ENCODE measurements at places on chromosomes 3 and 15. TPM values are rescaled to one million over a fixed set of nuclear protein-coding genes. Genes with fewer than 3 reads are reported as not detected.

GRCh38 chr3:78569804-78570203 lies 1198.0 kb downstream of the ROBO1 start:
- no peak for DNase-seq

DNA sequence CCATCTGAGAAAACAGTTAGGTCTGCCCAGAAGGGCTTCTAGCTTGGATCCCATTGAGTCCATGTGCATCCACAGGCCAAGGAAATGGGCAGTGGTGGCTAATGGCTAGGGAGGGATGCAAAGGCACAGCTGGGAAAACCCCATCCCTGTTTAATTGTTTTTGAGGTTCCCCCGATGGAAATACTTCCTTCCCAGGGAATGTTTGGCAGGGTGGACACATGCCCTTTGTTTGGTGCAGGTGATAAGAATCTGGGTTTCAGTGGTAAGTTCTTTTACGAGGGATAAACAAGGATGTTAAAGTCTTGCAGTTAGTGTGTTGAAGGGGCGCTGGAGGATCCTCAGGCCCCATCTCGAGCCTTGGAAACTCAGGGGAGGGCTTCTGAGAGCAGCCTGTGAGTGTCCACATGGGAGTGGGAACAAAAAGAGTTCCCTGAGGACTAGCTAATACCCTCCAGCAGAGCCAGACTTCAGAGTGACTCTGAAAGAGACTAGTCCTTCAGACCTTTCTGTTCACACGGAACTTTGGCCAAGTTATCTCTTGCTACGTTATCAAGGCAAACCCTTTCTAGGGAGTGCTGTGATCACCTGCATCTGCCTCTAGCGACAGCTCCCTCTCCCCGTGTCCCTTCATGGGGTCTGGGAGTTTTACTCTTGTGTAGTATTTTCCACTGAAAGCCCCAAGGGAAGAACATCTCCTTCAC lies 17.4 kb downstream of the PTPRG start:
- DNase-seq: no peak

Gene EPHB3
- 0.79 TPM for total RNA-seq

GRCh38 chr3:72043204-72044133 lies 258.5 kb upstream of the PROK2 start:
- DNase-seq: no peak

Gene SLC41A3
- 34.5 TPM for total RNA-seq

- DNase-seq: no peak
Observed at GRCh38 chr3:126965526-126966080, 17.3 kb upstream of the PLXNA1 start.

Gene ITIH3
- 1.1 TPM for total RNA-seq

All from omental fat pad (tissue), 4 donors.